Putamen (tissue), 1 donor: ENCODE measurements at places on chromosomes 3 and 15.

- DNase-seq = no peak
Measured at GRCh38 chr3:145578471-145578870, 582.5 kb downstream of the PLOD2 start.

DNA sequence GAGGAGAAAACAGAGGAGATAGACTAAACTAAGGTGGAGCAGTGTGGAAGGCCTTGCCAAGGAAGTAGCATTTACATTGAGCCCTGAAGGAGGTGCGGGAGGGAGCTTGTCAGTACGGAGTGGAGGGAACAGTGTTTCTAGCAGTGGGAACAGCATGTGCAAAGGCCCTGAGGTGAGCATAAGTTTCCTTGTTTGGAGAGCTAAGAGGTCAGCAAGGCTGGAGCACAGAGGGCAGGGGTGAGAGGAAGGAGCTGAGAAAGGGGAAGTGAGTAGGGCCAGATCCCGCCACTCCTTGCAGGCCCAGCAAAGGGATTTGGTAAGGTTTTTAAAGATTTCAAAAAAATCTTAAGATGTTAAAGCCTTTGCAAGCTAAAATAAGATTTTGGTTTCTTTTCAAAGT is 70.1 kb downstream of the HMCES start:
- DNase-seq = no peak

GRCh38 chr3:16137977-16138376 is 36.5 kb upstream of the GALNT15 start:
- DNase-seq = no peak

DNA sequence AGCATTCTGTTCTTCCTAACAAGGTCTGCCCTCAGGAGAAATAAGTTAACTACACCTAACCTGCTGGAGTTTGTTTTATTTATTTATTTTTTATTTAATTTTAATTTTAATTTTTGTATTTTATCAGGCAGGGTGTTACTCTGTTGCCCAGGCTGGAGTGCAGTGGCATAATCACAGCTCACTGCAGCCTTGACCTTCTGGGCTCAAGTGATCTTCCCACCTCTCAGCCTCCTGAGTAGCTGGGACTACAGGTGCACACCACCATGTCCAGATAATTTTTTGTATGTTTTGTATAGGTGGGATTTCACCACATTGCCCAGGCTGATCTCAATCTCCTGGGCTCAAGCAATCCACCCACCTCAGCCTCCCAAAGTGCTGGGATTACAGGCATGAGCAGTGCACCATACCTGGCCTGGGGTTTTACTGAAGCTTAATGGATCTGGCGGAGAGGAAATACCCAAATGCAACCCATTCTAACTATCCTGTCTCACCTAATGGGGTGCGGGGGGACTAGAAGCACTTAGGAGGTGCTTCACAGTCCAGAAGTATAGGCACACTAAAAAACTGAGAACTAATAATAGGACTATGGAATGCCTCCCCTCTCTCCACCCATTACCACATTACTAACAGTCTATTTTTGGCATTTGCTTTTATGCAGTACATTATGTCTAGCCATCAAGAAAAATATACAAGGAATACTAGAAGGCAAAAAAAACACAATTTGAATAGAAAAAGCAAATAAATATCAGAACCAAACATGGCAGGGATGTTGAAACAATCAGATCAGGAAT is 61.4 kb downstream of the TTBK2 start:
- no peak for DNase-seq

DNA sequence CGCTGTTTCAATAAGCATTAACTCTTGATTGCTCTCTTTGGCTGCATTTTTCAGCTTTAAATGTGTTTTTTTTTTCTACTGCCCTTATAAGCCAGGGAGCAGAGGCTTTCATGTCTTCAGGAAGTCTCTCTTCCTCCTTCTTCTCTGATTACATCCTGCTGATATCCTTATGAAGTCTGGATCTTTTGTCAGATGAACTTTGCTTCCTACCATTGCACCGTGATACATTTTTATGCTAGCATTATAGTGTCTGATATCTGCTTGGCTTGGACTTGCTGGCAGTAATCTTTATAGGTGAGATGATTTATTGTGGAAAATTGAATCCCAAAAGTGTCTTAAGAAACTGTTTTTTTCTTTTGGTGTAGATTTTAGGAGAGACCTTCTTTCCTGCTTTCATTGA is 160.4 kb upstream of the CFAP20DC start:
- no peak for DNase-seq

DNA sequence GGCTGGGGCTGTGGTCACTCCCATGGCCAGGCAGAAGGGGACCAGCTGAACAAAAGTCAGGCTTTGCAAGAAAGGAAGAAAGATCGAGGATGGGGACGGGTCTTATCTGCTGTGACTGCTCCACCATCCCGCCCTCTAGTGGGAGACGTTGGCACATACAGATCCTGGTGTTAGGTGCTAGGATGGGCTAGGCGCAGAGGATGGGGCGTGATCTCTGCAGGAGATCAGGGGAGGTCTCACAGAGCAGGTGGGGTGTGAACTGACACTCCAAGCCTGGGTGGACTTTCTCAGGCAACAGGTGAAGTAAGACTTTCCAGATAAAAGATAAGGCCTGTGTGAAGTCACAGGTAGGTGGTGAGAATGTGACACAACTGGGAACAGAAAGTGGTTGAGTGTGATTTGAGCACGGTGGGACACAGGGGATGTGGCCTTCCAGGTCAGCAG is 141.9 kb upstream of the SMAD3 start:
- DNase-seq = no peak

- no peak for DNase-seq
Measured at GRCh38 chr3:159265705-159266104, 463.9 kb downstream of the MFSD1 start.

DNA sequence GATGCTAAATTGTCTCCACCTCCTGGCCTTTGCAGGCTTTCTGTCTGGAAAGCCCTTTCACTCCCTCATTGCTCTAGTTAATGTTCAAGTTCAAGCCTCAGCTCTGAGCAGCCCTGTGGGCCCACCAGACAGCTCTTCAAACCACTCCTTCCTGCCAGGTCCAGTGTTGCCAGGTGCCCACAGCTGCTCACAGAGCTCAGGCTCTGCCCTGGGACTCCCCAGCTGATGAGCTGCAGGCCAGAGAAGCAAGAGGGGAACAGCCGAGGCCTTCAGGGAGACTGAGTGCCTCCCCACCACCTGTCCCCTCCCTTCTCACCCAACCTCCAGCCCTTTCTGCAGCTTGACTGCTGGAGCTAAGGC is 1.3 kb upstream of the ZBTB47 start:
- DNase-seq = no peak

GRCh38 chr3:98010194-98010882 is 24.8 kb downstream of the GABRR3 start:
- no peak for DNase-seq

- no peak for DNase-seq
Measured at GRCh38 chr3:197465996-197466549, 89.7 kb downstream of the BDH1 start.

DNA sequence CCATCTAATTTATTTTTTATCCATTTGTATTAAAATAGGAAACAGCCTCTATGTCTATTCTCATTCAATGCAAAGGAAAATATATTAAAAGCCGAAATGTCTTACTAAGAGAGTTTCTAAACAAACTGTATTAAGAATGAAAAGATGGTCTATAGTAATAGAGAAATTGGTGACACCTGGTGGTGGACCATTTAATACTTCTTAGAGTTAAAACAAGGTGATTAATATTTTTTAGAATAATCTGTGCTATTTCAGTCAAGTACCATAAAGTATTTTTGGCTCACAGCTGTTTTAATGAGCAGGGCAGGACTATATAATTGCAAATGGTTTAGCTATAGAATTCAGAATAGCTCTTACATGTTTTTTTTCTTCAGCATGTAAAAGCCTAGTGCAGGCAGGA is 55.7 kb downstream of the SYNPR start:
- DNase-seq = no peak

GRCh38 chr3:65262548-65262947 is 574.7 kb upstream of the ADAMTS9 start:
- DNase-seq = no peak

DNA sequence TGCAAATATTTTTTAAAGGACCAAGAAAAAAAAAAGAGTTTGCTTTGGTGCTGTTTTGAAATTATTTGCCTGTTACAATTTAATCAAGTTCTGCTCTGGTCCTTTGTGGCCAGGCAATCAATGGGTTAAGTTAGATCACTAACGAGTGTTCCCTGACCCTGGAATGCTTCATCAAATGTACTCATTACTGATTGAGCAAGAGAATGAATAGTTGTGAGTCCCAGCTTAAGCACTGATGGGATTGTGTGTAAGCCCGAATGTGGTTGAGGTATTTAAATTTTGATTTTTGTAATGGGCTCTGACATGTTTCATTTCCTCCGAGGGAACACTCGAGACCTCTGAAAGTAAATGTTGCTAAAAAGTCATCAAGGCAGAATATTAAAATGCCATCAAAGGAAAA is 699.1 kb downstream of the MCTP2 start:
- DNase-seq = no peak

DNA sequence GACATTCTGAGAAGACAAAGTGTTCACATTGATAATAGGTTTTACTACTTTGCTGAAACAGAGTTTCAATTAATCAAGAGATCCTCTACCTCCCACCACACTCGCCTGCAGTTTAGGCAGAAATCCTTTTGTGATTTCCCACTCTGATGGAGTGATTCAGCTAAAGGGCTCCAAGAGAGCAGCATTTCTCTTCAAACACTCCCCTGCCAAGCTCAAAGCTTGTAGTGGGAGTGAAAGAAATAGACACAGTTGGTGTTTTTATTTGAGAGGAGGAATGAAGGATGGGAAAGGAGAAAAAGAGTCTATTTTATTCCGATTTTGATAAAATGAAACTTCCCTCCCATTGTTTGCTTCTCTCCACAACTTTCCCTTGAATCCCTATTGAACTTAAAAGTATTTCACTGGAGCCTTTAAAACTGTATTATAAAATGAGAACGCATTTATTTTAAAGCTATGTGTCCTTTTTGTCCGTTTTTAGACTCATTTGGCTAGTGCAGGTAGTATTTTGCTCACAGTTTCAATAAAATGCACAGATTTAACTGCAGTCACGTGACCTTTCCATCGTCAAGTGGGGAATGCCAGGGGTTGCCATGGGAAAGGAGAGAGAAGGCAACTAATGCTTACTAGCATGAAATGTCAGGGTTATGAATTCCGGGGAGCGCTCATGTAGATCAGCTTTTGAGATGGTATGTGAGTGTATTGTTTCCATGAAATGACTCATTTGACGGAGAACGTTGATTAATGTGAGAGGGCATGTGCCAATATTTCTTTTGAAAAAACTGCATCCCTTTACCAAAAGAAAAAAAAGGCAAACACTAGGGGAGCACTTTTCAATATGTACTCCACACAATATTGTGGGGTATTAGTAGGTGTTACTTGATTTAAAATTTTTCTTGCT is 7.7 kb upstream of the OSBPL11 start:
- peak; percentile 64 for DNase-seq

GRCh38 chr15:42154956-42155355 is 1.5 kb downstream of the PLA2G4F start:
- DNase-seq = no peak

DNA sequence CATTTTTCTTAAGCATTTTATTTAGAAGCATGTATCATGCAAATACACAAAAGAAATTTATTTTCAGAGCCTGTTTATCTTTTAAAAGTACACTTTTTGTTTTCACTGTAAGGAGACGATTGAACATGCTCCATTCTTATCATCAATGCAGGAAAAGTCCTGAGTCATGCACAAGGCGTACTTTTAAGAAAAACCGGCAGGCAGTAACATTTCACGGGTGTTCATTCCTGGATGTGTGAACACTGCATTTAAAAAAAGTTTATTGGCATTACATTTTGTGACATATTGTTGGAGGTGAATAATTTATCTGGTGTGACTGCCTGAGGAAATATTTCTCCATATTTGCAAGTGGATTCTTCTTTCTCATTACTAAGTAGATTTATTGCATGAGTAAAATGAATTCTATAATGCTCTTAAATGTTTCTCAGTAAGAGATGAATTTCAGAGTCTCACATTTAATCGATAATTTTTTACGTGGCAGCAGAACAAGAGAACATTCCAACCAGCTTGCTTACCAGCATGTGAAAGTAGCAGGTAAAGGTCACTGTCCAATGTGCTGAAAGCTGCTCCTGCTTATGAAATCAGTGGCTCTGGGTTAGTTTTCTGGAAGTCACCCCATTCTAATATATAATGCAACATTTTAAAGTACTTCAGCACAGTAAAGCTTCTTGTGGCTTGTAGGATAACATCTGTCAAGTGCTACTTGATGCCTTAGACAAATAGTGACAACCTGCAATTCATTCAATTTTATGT is 87.0 kb downstream of the SV2B start:
- DNase-seq = peak; percentile 13

DNA sequence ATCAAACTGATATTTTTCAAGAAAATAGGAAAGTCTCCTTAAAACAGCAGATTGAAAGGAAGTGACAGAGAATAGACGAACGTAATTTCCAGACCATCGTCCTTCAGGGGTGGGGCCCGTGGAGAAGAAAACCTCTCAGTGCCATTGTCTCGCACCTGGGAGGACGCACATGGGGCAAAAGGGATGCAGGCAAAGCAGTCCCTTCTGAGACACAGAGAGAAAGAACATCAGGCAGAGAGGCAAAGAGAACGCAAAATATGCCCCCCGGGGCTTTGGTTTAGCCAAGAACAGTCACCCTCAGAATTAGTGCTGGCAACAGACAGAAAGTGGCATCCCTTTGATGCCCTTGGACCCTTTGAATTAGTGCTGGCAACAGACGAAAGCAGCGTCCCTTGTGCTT is 37.0 kb downstream of the MUC20 start:
- DNase-seq = no peak

GRCh38 chr15:34161329-34161963 is 48.5 kb downstream of the KATNBL1 start:
- DNase-seq = no peak

DNA sequence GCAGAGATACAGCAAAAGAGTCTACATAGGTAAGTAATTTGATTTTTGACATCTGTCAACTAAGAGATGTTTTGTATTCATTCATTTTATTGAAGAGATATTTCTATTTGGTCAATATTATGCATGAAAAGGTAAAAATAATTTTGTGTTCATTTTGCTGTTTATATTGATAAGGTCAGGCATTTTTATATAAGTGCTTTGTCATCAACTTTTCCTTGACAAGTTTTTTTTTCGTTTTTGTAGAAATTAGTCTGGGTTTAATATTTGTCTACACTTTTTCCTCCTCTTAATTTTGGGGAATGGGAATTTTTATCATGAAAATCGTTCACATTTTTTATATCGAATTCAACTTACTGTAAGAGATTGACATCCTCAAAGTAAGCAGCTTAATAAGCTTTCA is 67.7 kb downstream of the STT3B start:
- no peak for DNase-seq

- no peak for DNase-seq
Measured at GRCh38 chr3:104127830-104128229, 1238.9 kb upstream of the ALCAM start.

DNA sequence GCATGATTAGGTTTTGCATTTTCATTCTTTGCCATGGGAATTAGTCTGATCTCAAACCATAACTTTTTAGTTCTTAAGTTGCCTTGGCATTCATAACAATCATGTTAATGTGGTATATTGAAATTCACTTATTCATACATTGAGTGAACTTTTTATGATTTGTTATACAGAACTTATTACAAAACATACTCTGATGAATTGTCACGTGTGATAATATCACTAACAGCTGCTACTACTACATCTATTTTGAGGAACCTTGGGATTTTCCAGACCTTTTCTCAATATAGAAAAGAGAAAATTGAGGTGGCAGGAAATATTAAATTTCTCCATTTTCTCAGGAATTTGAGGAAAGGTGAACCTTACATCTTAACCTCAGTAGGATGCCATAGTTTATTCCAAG is 9.2 kb downstream of the LXN start:
- DNase-seq = no peak

- no peak for DNase-seq
Measured at GRCh38 chr3:59289831-59290230, 240.0 kb upstream of the CFAP20DC start.

GRCh38 chr3:48662753-48663488 is at the start of gene CELSR3:
Gene CELSR3, minus strand, starts transcription at chr3:48662886. Its CDS starts 252 bp downstream, at chr3:48662634.
- peak; percentile 88 for DNase-seq
